ENCODE measurements at places on chromosomes 13 and 19.

GRCh38 chr13:40152145-40152544, 496.7 kb downstream of the COG6 start:
- DNase-seq, result no peak

DNA sequence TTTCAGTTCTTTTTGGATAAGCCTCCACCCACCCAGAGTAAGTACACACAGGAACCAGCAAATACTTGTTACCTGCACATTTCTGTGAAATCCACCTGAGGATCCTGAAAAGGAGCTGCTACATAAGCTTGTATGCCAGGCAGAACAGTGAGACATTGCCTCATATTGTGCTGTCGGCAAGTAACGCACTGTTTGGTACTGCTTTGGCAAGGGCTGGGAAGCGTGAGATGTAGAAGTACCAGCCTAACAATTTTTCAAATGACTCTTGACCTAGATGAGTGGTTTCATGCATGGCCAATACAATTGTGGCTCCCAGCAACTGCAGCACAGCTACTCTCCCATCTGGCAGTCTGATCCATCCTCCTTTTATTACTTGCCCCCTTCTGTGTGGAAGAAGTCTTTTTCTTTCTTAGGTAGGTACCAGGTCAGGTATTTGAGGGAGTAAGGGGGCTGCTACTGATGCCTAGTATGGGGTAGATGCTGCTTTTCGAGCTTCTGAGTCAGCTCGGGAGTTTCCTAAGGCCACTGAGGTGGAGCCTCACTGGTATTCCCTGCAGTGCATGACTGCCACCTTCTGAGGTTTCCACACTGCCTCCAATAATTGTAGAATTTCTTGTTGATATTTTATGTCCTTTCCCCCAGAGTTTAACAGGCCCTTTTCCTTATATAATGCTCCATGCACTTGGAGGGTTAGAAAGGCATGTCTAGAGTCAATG, 52.2 kb downstream of the ZNF737 start:
- no peak for DNase-seq

DNA sequence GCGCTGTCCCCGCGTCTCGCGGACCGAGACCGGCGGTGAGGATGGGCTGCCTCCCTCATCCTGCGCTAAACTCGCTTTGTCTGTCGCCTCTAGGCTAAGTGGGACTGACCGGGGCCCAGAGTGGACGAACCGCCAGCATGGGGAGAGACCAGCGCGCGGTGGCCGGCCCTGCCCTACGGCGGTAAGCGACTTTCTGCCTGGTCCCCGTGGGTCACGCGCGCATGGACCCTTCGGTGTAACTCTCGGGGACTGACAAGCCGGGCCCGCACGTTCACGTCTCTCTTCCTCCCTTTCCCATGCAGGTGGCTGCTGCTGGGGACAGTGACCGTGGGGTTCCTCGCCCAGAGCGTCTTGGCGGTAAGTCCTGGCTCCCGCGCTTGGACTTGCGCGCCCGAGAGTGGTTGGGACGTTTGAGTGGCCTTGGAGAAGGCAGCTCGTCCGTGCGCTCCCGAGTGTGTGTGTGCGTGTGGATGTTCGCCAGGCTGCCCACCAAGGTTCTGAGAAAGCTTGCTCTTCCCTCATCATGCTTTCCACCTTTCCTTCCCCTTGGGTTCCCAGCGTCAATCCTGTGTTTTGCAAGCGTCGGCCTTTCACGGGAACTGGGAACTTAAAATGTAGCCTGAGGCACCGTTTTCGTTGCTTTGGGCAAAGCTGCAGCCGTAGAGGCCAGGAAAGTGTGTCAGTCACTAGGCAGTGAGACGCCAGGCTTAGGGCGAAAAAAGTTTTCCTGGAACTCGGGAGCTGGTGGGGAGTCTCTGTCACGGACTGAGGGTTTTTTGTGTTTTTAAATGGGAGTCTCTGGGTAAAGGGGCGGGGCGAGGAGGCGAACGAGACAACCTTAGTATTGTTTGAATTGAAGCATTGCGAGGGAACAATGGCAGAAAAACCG, 927 bp downstream of the COL4A2 start:
- DNase-seq, result no peak

- DNase-seq, result no peak
Observed at GRCh38 chr19:10625003-10625761, at the start of gene SLC44A2. Gene SLC44A2, plus strand, starts transcription at chr19:10625553. Its CDS starts 81 bp downstream, at chr19:10625634.

DNA sequence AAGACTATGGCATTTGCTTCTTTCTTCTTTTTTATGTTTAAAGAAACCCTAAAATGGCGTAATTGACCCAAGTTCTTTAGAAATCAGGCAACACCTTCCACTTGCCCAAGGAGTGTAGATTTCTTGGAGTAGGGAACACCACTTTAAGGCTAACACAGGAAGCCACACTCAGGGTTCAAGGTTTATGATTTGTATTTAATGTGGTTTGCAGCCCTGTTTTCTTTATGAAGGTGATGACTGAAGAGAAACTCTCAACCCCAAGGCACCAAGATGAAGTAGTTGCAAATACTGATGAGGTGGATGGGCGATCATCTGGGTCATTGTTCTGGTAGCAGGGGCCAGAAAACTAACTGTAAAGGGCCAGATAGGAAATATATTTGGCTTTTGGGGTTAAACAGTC, 101.1 kb downstream of the DLEU7 start:
- no peak for DNase-seq

DNA sequence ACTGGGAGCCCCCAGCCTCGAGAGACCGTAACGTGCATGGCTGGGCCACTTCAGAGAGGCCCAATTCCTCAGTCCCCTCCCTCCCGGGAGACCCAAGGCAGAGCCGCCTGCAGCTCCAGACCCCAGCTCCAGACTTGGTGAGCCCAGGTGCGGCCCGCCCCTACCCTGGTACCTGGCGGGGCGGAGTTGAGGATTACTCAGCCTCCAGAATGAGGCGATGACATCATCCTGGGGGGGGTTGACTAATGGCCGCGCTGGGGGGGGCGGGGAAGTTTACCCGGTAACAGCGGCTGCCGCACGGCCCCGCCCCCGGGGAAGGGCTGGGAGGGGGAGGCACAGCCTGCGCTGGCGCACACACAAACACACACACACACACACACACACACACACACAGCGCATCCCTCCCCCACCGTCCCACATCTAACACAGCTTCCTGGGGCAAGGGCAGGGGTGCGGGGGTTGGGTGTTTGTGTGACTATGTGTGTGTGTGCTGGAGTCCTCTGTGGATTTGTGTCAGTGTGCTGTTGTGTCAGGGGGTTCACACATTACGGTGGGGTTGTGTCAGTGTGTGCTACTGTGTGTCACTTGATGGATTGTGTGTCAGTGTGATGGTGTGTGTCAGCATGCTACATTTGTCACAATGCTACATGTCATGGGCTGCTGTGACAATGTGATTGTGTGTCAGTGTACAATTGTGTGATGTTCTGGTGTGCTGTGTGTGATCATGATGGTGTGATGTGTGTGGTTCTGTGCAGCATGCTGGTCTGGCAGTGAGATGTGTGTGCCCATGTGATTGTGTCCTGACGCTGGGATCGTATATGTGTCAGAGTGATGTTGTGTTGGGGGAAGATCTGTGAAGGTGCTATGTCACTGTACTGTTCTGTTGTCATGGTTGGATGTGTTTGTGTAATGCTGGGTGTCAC, 10.3 kb upstream of the BBC3 start:
- peak; percentile 71 for DNase-seq

DNA sequence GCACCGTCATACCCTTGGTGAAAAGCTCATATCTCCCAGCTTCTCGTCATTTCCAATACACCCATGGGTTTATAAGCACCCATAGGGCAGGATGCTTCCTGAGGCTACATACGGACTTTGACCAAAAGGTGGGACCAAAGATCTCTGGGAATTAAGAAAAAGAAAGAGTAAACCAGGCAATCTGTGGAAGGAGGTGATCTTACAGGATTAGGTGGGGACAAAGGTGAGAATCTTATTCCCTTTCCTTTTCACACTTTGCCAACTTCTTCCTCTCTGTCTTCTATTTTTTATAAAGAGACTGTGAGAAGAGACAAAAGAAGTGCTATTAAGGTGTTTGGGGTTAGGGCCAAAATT, 172.0 kb downstream of the DLEU7 start:
- no peak for DNase-seq

- no peak for DNase-seq
Observed at GRCh38 chr19:33238481-33239149, 13.0 kb upstream of the SLC7A10 start.

- peak; percentile 28 for DNase-seq
Observed at GRCh38 chr13:50123862-50124535, 108.8 kb downstream of the KCNRG start.

GRCh38 chr19:7993560-7993959, 11.9 kb downstream of the ELAVL1 start:
- DNase-seq, result no peak

GRCh38 chr19:57830071-57830602, at the start of gene ZNF587B:
Gene ZNF587B, plus strand, starts transcription at chr19:57830299. Its CDS starts 230 bp downstream, at chr19:57830529.
- DNase-seq, result no peak

- peak; percentile 5 for DNase-seq
Observed at GRCh38 chr13:51581148-51581820, 3.0 kb upstream of the WDFY2 start.

- DNase-seq, result no peak
Observed at GRCh38 chr19:16076154-16076957, at the start of gene TPM4. Gene TPM4, plus strand, starts transcription at chr19:16076495. Its CDS starts 71 bp downstream, at chr19:16076566.

GRCh38 chr13:104017317-104017716, 951.1 kb upstream of the SLC10A2 start:
- DNase-seq, result no peak

GRCh38 chr13:107144432-107144831, 576.5 kb upstream of the ARGLU1 start:
- DNase-seq, result no peak

- DNase-seq, result no peak
Observed at GRCh38 chr13:50410921-50411746, 395.9 kb downstream of the KCNRG start.

- DNase-seq, result no peak
Observed at GRCh38 chr13:77409412-77409811, 82.5 kb upstream of the MYCBP2 start.

- no peak for DNase-seq
Observed at GRCh38 chr19:35784503-35785338, 9.4 kb downstream of the ARHGAP33 start.

GRCh38 chr19:12891553-12892021, 627 bp downstream of the GCDH start:
- no peak for DNase-seq

DNA sequence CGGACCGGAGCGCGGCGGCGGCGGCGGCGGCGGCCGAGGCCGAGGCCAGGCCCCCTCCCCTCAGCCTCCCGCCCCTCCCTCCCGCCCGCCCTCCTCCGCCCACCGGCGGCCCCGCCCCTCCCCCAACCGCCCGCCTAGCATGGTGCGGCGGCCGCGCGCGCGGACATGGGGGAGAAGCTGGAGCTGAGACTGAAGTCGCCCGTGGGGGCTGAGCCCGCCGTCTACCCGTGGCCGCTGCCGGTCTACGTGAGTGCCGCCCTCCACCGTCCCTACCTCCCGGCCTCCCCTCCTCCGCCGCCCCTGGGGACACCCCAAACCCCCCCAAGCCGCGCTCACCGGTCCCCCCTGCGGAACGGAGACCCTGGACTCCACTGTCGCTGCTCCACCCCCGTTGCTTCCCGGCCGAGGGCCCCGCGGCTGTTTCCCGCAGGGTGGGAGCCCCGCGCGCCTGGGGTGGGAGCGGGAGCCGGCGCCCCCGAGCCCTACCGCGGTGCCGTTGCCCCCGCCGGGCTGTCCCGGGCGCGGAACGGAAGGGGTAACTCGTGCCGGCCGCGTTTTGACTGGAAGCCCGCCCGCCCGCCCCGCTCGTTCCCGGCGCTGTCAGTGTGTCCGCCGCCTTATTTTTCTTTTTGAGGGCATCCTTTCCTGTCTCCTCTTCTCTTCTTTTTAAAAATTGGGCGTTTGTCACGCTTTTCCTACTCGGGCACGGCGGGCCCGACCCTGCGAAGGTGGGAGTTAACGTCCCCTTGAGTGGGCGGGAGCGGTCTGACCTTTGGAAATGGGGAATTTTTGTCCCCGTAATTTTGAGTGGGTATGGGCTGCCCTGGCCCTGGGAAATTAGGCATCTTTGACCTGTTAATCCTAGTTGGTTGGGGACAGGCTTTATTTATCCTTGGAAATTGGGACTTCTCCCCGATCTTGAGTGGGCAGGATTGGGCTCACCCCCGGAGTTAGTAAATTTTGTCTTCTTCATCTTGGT, 576 bp downstream of the DOT1L start:
- no peak for DNase-seq

GRCh38 chr19:49120325-49120683, 960 bp downstream of the PPFIA3 start:
- no peak for DNase-seq

DNA sequence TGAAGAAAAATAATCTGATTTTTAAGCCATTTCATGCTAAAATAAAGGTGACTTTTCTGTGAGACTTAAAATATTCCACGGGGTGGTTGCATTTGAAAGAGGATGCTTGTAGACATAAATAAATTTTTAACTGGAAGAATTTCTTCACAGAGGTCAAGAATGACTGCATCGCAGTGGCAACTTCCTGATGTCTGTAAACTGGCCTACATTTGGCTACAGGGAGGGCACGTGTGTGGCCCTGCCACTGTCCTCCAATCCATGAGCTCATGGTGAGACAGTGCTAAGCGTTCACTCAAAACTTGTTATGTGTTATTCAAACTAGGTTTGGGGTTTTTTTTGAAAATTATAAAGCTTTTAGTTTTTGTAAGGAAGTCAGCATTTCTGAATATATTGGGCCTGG, 1089.3 kb downstream of the EFNB2 start:
- no peak for DNase-seq

DNA sequence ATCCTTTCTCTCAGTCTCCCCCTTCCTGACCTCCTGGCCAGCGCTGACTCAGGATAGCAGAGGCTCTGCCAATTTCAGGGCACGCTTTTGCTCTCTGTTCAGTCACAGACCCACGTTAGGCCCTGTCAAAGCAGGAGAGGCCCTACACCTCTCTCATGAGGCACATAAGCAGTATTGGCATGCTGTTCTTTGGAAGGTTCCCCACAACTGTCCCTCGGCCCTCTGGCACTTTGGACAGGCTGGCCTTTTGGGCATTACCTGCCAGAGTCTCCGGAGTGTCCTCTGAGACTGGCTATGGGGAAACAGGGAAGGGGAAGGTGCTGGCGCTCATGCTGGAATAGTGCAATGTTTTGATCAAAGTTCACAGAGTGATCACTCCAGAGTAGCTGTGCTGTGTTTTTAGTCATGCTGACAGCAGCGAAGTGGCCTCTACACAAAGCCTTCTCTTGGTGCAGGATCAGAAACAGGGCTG, 23.7 kb upstream of the UBE2L5 start:
- DNase-seq, result no peak

GRCh38 chr13:43850873-43851272, 28.7 kb downstream of the CCDC122 start:
- no peak for DNase-seq

DNA sequence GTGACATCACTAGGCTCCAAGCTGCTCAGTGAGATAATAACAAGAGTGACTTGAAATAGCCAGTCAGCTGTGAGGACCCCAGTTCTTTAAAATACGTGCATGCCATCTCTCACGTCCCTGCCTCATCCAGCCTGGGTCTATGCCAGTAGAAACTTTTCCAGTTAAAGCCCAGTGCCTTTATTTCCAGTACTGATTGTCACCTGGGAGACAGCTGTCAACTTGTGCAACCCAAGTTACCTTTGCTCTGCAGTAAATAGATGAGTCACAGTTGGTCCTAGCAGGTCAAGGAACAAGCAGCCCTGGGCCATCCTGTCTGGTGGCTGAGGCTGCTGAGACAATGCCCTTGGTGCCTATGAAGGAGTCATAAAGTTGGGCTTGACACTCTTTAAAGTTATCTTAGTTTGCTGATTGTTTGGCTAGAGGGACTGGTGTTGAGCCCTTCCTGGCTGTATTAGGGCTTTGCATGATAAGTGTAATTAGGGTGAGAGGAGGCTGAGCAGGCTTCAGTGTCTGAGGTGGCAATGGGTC, 228.7 kb downstream of the LACC1 start:
- no peak for DNase-seq
